Stimulated activated CD4-positive, alpha-beta T cell treated with anti-CD3 and anti-CD28 coated beads, Interleukin-15, amount 100 ng/mL, for 24 hours (primary cell): ENCODE measurements at places on chromosomes 12 and 14.

DNA sequence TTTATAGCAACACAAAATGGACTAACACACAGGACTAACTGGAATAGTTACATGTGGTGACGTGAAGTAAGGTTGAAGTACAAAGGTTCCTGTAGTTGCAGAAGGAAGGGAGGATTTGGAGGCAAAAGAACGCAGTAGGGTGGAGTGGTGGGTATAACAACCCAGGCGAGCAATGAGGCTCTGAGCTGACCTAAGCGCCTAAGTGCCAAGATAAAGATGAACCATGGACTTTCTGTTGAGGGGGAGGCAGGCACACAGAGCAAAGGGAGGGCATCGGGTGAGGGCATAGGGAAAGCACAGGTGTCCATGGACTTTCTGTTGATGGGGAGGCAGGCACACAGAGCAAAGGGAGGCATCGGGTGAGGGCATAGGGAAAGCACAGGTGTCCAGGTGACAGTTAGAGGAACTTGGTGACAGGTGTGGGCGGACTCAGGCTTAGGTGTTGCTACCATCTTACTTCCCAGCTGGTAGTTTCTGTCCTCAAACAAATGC lies 15.2 kb downstream of the SCNN1A start:
- no peak for DNase-seq

GRCh38 chr12:24903329-24904088 lies 45.4 kb downstream of the BCAT1 start:
- DNase-seq, result peak; percentile 22

GRCh38 chr12:11718768-11719253 lies 69.3 kb downstream of the ETV6 start:
- DNase-seq, result no peak

- DNase-seq, result no peak
Observed at GRCh38 chr14:24699052-24699451, 65.1 kb upstream of the GZMB start.

DNA sequence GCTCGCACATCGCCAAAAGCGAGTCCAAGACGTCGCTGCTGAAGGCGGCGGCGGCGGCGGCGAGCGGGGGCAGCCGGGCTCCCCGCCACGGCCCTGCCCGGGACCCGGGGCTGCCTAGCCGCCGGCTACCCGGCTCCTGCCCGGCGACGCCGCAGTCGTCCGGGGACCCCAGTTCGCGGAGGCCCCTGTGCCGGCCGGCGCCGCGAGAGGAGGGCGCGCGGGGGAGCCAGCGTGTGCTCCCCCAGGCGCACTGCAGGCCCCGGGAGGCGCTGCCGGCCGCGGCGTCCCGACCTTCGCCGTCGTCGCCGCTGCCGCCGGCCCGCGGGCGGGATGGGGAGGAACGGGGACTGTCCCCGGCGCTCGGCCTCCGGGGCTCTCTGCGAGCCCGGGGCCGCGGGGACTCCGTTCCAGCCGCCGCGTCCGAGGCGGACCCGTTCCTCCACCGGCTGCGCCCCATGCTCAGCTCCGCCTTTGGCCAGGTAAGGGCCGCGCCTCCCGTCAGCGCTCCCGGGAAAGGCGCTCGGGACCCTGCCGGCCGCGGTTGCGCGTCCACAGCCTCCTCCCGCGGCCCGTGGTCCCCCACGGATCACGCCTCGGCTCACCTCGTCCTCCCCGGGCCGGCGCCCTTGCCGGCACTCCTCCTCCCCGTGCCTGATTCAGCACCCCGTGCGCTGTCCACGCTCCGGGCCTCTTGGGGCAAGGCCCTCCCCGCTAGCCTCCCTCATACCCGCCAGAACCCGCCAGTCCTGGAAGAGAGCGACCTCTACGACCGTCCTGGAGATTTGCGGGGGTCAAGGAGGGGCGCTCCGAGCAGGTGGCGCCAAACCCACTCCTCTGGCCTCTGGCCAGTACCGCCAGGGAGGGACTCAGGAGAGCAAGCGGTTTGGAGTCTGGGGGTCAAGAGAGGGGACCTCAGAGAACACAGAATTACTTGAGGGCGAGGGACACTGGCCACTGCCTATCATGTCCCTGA lies 721 bp downstream of the CABP1 start:
- DNase-seq, result peak; percentile 64

DNA sequence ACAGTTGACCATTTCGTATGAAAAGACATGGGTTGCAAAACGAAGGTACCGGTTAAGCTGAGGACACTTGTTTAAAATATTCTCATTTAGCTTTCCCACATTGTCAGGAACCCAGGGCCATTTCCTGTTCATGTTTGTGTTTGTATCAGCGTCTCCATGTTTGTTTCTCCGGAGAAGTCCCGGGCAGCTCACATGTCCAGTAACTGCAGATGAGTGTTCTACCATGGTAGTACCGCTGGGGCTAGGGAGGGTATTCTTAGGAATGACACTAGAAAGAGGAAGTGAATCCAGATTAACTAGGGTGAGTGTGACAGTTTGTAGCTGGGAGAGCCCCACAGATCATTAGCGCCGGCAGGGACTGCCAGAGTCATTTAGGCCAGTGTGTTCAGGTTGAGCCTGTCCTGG lies 50.0 kb upstream of the EVL start:
- DNase-seq, result no peak

GRCh38 chr12:48105321-48105866 lies 485 bp downstream of the SENP1 start:
- DNase-seq, result peak; percentile 58

- DNase-seq, result peak; percentile 81
Observed at GRCh38 chr14:36373982-36374673, 53.7 kb upstream of the MBIP start.

GRCh38 chr12:46373301-46374296 lies 1.0 kb upstream of the SLC38A2 start:
- DNase-seq, result peak; percentile 61

DNA sequence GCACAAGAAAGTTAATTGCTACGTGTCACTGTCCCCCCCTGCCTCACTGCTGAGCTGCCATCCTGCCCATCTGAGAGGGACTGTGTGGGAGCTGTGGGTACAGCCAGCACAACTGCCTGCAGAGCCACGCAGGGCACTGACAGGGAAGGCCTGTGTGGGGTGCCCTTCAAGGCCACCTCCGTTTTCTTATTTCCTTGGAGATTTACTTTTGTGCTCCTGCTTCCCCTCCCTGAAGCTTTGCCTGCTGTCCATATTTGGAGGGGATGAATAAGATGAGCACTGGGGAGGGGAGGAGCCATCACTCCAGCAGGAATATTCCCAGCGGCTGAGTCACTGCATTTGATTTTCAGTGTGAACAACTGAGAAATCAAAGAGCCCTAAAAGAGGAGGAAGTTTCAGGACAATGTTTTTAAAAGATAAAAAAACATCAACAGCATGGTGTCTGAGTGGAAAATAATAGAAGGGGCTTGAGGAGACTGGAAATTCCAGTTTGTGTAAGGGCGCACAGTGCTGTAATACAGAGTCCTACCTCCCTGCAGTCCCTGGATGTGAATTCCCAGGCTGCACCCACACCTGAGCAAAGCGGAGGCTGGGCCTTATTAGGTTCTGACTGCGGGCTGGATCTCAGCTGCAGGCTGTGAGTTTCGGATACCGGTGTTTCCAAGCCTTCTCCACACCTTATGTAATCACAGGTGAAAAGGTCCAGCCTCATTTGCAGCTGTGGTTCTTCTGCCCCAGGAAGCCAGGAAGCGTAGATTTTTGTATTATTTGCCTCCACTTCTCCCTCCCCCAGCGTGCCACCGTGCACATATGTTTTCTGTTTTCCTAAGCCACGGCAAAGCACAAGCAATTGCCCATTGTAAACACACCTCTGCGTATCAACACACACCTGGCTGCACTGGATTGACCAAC lies 192.6 kb upstream of the BCL2L14 start:
- DNase-seq, result no peak

DNA sequence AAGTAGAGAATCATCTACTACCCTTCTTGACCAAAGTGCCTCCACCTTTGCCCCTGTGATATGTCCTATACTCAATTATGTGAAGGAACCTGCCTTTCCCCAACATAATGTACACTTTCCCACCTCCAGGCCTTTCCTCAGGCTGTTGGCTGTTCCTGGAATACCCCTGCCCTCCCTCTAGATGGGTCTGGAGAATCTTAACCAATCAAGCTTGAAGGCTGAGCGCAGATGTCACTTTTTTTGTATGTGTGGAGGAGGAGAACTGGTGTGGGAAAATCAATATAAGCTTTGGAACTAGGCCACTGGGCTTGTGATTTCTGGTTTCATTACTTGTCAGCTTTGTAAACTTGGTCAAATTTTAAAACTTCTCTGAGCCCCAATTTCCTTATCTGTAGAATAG lies 4.7 kb downstream of the BMAL2 start:
- DNase-seq, result no peak

DNA sequence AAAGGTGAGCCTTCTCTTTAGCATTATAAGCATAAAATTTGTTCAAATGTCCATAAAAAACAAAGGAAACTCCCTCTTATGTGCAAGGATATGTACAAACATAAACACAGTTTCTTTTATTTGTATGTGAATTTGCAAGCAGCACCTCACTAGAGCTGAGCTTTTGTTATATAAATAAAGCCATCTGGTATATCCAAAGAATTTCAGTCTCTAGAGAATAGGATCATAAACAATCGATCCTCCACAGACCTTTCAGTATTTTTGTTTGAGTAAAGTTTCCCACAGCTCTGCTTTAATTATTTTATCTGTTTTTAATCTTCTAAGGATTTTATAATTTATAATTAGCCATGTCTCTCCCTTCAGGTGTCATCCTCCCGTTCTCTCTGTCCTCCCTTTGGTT lies 89.2 kb downstream of the OTOGL start:
- DNase-seq, result no peak

- no peak for DNase-seq
Observed at GRCh38 chr12:109858764-109859163, 21.6 kb downstream of the GLTP start.

DNA sequence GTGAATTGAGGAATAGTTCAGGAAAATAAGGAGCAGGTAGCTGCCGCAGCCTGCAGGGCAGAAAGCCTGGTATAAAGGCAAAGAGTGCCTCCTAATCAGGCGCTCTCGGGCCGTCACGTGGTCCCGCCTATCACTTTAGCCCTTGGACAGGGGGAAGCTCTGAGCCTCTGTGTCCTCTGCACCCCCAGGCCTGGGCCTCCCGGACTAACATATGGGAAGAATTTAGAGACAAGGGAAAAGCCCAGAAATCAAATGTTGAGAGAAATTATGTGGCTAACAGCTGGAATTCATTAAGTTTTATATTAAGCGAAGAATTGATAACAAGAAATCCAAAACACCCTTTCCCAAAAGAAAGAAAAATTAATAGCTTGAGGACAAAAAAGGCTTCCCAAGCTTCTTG lies 417.7 kb downstream of the ATP23 start:
- DNase-seq, result no peak

DNA sequence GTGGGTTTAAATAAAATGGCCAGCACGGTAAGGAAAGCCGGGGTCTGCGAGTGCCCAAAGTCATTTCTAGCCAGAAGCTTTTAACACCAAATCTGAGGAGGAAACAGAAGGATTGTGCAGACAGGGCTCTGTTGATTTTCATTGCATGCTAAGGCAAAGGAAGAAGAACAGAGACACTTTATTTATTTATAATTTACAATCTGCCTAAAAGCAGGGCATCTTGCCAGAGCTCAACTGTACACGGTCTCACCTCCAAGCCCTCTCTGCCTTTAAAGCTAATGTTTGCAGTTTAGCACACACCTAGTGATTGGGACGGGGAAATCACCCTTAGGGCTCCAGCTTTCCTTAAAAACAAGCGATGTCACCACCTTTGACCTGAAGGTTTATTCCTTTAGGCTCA lies 4.0 kb downstream of the KCNA5 start:
- DNase-seq, result no peak

GRCh38 chr12:75786070-75786469 lies 245.5 kb downstream of the PHLDA1 start:
- no peak for DNase-seq

DNA sequence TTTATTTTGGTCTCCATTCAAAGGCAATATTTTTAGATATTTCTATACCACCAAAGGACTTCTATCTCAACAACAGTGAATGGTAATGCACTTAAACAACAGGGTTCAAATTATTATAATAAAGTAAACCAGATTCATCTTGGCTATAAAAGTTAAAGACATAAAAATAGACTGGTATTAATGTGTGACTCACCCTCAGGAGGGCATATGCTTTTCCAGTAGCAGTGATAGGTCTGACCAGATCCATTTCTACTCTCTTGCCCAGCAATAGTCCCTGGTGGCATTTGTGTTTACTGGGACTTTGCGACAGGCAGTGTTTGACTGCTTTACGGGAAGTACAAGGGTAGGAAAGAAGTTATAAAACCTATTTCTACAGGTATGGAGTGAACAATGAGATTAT lies 353.2 kb upstream of the ATP2B1 start:
- DNase-seq, result no peak

DNA sequence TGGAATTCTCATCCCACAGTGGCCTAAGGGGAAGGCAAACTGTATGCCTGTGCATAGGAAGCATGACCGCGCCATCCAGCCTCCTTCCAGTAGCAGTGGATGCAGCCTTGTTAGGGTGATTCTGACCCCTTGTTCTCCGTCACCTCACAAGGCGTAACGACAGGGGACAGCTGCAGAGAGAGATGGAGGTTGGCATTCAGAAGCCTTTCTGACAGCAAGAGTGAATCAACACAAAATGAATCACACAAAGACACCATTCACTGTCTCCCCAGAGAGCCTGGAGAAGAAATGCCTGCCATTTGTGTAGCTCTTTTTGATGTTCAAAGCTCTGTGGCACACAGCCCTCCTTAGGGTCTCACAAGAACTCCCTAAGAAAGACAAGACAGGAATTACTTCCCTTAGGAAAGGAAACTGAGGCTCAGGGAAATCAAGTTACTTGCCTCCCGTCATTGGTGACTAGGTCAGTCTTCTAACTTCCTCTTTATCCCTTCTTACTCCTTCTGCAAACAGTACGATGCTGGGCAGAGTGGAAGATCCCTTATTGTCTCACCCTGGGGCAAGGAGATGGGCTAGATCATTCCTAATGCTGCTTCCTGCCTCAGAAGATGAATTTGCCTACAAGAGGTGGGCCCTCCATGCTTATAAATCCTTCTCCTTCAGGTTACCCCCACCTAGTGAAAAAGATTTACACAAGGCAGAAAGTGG lies 280.9 kb downstream of the CACNA1C start:
- no peak for DNase-seq

GRCh38 chr12:105256011-105256410 lies 20.0 kb upstream of the APPL2 start:
- no peak for DNase-seq

GRCh38 chr14:53963320-53964227 lies 6.9 kb upstream of the BMP4 start:
- DNase-seq, result peak; percentile 15

DNA sequence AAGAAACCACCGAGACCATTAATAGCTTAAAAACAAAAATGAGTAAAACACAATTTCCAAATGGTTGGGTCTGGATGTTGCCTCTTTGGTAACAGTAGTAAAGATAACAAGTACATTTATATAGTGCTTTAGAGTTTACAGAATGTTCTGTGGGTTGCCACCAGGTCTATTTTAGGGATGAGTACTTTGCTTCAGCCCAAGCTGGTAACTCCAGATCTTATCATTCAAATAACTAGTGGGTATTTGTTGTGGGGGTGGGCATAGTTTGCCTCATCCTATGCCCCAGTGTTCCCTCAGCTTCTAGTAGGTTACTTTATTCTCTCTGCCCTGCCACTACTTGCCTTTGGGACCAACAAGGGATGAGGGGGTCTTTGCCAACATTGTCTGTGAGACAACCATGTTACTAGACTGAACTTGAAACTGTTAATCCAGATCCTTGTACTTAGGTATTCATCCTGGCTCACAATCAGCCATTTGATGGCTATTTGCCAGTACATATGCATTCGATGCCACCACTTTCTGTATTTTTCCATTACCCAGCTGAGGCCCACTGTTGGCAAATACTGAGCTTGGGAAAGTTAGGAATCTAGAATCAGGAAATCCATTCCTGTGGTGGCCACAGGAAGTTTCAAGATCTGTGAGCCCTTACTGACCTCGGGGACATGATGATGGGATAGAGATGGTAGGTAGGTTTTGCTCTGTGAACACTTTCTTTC lies 17.6 kb upstream of the AKAP6 start:
- DNase-seq, result no peak
